ENCODE measurements at places on chromosomes 2 and 18. TPM values are rescaled to one million over a fixed set of nuclear protein-coding genes. Genes with fewer than 3 reads are reported as not detected.

CD8B2 gene
- 0.21 TPM for polyA plus RNA-seq

DNA sequence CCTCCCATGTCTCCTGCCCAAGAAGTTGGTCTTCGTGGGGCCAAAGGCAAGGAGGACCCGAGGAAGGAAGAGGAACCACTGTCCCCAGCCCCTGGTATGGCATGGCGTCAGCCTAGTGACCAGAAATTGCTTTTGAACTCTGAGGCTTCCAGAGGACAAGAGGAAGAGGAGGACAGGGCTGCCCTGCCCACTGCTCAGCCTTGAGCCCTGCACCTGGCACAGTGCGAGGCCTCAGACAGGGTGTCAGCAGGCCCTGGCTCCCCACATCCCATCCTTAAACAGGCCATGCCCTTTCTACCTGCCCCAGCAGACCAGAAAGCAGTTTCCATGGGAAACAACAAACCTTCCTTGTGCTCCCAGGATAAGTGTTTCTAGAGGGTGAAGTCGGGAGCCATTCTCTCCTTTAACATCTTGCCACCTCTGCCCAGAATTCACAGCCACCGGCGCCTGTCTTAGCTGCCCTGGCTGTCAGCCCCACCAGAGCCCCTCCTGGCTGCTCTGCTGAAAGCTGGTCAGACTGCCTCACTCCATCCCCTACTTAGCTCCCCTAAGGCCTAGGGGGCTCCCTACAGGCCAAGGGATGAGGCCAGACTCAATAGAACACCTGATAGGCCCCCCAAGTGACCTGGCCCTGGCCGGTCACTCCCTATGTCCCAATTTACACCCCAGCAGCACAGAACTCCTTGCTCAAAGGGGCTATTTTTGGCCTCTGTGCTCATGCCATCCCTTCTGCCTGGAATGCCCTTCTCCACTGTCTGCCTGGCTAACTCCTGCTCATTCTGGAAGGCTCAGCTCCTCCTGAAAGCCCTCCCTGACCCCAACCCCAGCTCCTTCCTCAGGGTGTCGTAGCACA is 20.6 kb downstream of the ATOH8 start:
- no peak for DNase-seq

ORC2 gene
- polyA plus RNA-seq: 43.0 TPM

GRCh38 chr2:197904446-197904845 is 100.1 kb downstream of the PLCL1 start:
- no peak for DNase-seq

DNA sequence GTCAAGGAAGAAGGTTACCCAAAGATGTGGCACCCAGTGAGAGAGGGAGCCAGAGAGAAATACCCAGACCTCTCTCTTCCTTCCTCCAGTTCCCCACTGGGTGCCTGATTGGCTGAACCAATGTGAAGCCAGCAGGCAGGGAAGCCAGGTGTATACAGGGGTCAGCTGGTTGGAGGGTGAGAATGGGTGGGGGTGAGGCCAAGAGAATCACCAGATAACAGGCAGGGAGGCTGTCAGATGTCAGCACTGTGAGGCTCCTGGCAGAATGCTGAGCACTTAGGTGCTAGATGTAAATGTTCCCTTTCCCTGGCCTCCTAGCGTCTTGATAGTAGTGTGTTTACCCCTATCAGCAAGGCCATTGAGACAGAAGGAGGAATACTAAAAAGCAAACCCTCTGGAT is 104.0 kb upstream of the MGAT5 start:
- no peak for DNase-seq

NPC1 gene
- 28.0 TPM for polyA plus RNA-seq

DNA sequence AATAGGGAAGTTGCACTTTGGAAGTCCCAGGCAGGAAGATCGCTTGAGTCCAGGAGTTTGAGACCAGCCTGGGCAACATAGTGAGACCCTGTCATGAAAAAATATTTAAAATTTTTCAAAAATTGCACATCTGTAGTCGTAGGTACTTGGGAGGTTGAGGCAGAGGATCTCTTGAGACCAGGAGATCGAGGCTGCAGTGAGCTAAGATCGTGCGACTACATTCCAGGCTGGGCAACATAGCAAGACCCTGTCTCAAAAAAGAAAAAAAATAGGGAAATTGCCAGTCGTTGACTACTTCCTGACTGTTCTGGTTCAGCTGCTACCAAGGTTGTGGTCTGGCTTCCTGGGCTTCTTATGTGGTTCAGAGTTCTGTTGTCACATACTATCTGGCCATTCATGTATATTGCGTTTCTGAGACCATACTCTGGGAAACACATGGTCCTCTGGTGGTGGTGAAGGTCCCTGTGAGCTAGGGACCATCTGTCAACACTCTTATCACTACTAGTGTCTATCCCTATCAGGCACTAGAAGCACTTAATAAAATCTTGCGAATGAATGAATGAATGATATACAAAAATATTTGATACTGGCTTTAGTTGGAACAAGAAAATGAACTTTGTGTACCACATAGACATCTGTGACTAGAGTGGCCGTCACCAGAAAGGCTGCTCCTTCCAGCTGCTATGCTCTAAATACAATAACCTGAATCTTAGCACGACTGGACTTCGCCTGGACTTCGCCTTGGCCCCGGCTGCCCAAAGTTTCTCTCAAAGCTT is 861 bp upstream of the KLHL23 start:
- DNase-seq: no peak

GRCh38 chr2:18648161-18648560 is 58.8 kb upstream of the NT5C1B start:
- DNase-seq: no peak

SLC9A2 gene
- polyA plus RNA-seq: 0.17 TPM

DNA sequence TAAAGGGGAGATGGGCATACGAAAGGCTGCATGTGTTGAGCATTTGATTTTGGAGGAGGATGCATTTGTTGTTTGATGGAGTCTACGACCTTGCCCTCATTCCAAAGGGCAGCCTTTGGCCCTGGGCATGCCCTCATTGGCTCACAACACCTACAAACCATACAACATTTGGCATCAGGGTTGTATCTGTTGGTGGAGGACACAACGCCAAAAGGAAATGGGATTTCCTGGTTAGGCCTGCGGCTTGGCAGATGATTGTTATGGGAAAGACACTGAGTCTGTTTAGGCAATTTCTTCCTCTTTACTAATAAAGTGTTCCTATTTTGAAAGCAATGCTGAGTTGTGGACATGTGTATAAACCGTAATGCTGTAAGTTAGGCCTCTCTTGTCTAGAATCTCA is 246.9 kb downstream of the LDLRAD4 start:
- no peak for DNase-seq

- no peak for DNase-seq
Measured at GRCh38 chr2:177075254-177075653, 137.3 kb upstream of the HNRNPA3 start.

STPG4 gene
- polyA plus RNA-seq: 0.26 TPM

GRCh38 chr2:229675569-229675968 is 38.8 kb downstream of the DNER start:
- DNase-seq: no peak

DNA sequence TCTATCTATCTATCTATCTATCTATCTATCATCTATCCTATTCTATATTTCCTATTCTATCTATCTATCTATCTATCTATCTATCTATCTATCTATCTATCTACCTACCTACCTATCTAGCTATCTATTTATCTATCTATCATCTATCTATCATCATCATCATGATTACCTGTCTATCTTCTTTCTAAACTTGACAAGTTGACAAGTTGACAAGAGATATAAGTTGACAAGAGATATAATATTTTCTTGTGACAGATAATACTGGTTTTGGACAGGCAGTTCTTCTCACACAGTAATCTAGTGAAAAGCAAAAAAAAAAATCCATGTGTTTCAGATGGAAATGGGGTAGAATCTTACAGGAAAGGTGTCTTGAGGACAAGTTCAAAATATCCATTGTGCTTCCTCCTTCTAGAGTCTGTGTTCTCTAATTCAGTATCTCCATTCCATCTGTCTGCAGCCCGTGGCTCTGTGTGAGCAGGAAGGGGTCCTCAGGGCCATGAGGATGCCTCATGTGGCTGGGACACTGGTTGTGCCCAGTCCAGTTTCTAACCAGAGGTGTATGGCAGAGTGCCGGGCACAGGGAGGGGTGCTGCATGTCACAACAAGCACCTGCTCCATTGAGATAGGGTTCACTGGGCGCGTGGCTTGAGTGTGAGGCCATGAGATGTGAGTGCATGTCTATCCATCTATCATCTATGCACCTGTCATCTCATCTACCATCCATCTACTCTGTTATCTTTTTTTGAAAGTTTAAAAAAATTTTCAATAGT is 212.4 kb upstream of the PXDN start:
- DNase-seq: no peak

- no peak for DNase-seq
Measured at GRCh38 chr2:157506586-157506985, 62.7 kb upstream of the CYTIP start.

ASB18 gene
- 0.18 TPM for polyA plus RNA-seq

MOB4 gene
- 49.9 TPM for polyA plus RNA-seq

INHBB gene
- polyA plus RNA-seq: 0.12 TPM

GRCh38 chr2:122007126-122007525 is 251.7 kb downstream of the TSN start:
- DNase-seq: peak; percentile 51

GRCh38 chr18:69763002-69763401 is 184.7 kb downstream of the CD226 start:
- no peak for DNase-seq

- no peak for DNase-seq
Measured at GRCh38 chr2:120952318-120952717, 216.7 kb downstream of the GLI2 start.

ATRAID gene
- polyA plus RNA-seq: 125 TPM

NIF3L1 gene
- polyA plus RNA-seq: 30.8 TPM

COQ10B gene
- polyA plus RNA-seq: 12.5 TPM

DNA sequence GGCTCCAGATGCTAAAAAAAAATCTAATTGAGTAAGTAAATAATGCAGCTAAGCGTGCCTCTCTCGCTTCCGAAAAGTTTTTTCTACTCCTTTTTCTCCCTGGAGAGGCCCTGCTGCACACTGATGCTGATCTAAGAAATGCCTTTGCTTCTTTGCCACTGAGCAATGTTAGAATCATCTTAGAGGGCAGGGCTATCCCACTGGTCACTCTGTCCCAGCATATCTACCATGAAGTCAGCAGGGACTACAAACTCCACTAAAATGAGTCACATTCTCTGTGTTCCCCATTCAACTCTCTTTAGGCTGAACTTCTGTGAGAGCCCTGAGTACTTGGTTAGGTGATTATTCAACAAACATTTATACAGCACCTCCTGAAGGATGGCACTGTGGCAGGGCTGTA is 127.6 kb upstream of the LYPD1 start:
- DNase-seq: no peak

DNA sequence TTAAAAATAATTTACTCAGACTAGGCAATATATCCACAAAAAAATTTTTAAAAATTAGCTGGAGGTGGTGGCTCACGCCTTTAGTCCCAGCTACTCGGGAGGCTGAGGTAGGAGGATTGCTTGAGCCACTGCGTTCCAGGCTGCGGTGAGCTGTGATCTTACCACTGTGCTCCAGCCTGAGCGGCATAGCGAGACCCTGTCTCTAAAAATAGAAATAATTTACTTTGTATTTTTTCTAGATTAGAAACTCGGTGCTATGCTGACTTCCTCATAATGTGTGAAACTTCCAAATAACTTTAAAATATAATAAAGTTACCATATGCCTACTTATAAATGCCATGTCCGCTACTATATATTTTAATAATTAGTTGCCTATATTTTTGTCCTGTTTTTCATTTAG is 6.7 kb downstream of the PPIG start:
- no peak for DNase-seq

DNA sequence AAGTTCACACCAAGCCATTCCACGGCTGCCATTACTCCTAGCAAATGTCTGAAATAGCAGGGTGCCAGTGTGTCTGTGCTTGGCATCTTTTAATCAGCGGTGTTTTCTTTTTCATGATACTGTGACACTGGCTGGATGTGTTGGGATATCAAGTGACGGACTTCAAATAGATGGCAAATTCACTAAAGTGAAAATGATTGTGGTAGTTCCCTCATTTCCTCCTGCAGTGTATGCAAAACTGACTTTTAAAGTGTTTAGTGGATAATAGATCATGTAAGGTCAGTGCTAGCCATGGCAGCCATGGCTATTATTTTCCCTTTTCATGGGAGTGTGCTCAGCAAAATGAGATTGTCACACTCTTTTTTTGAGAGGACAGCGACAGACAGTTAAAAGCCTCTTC is 261.5 kb upstream of the SIX3 start:
- DNase-seq: no peak

GRCh38 chr2:20440001-20440560 is 6.8 kb upstream of the RHOB start:
- no peak for DNase-seq

DNA sequence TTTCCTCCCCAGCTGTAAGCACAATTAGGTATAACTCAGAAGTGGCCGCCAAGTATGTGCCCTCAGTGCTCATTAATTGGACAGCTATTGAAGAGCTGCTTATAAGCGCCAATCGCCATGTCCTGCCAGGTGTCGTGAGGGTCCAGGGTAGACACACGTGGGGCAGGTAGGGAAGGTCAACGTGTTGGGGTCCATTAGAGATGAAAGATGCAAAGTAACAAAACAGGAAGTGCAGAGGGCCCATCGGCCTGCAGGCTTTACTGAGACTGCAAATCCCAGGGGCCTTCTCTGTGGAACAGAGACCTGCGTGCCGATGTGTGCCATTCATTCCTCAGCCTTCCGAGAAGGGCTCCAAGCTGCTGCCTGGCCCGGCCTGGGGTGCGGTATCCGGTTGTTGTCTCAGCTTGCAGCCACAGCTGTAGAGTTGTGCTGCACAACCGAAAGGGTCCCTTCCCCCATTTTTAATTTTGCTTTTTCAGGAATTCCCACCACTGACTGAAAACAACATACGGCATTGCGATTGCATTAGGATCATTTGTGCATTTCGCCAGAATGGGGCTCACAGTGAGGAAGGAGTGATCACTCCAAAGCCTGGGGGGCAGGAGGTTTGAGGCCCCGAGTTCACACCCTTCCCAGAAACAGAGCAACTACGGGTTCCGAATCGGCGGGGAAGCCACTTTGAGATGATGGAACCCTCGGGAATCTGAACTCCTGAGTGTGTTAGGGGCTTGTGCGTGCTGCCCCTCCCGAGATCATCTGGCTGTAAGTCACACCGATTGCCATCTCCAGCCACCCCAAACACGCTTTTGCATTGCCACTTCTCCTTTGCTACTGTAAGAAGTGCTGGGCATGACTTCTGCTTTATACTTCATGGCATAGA is 94.3 kb downstream of the TSHZ1 start:
- DNase-seq: no peak

LINC00305 gene
- polyA plus RNA-seq: 0.49 TPM

- no peak for DNase-seq
Measured at GRCh38 chr2:37730037-37730818, 58.8 kb upstream of the CDC42EP3 start.

DNA sequence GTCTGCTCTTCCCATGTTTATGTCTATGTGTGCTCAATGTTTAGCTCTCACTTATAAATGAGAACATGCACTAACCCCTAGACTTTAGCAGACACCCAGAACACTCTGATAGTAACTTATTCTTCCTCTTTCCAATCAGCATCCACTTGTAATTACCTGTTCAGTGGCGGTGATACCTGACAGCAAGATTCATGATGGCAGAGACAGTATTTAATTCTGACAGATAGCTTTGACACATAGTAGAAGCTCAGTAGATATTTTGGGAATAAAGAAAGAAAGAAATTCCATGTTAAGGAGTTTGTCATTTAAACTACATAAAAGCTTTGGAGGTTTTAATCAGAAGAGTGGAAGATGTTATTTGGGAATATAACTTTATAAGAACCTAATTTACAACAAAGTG is 171.3 kb downstream of the CDH7 start:
- DNase-seq: no peak

- DNase-seq: no peak
Measured at GRCh38 chr2:232316461-232317330, 61.9 kb upstream of the ALPP start.

DUSP19 gene
- polyA plus RNA-seq: 2.8 TPM
